ENCODE measurements at places on chromosomes 12 and 14.

DNA sequence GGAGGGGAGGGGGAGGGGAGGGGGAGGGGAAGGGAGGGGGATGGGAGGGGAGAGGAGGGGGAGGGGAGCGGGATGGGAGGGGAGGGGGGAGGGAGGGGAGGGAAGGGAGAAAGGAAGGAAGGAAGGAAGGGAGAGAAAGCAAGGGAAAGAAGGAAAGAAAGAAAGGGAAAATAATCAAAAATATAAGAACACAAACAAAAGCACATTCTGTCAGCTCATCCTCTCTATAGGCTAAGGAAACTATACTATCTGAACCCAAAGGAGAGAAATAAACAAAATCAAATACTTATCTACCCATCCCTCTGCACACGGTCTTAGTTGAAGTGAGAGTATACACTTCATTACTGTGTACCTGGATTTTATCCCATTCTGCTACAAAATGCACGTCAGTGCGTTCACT lies 26.9 kb downstream of the MANSC1 start:
- no peak for DNase-seq

DNA sequence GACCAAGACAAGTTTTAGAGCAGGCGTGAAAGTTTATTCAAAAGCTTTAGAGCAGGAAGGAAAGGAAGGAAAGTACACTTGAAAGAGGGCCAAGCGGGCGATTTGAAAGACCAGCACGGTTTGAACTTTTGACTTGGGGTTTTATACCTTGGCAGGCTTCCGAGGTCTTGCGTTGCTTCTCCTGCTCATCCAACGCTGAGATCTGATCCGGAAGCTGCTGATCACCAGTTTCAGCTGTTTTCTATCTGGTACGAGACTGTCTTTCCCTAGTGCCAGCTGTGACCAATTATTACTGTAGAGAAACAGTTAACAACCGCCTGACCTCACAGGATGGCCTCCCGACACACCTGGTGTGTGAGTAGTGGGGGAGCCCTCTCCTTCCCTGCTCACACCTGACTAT lies 20.6 kb upstream of the SNRPF start:
- DNase-seq: no peak

DNA sequence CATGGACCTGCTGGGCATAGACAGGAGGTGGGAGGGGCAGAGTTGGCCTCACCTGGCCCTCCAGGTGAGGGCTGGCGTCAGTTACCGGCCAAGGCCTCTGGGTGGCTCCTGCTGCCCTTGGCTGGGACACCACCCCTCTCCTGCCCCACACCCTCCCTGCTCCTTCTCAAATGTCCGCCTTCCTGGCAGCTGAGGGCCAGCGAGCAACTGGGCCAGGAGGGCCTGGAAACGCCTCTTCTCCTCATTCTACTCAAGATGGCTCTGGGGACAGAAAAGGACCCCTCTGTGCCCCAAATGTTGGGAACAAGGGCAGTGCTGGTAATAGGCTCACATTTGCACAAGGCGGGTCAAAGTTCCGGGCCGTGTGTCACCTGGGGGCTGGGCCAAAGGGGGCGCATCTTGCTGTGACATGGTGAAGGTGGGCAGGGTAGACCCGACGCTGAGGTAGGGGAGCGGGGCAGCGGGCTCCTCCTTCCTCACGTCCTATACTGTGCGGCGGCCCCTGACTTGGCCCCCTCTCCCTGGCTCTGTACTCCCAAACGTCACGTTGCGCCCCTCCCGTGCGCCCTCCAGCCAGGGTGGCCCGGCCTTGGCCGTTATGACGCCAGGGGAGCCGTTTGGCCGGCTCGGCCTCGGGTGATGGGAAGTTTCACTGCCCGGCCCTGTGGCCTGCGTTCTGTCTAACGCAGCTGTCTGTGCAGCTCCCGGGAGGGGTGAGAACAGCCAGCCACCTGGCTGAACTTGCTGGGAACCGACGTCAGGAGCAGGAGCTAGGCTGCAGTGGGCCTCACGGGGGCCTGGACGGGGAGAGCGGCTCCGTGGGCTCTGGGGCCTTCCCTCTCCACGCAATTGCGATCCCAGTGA lies 18.0 kb upstream of the DLK1 start:
- no peak for DNase-seq

DNA sequence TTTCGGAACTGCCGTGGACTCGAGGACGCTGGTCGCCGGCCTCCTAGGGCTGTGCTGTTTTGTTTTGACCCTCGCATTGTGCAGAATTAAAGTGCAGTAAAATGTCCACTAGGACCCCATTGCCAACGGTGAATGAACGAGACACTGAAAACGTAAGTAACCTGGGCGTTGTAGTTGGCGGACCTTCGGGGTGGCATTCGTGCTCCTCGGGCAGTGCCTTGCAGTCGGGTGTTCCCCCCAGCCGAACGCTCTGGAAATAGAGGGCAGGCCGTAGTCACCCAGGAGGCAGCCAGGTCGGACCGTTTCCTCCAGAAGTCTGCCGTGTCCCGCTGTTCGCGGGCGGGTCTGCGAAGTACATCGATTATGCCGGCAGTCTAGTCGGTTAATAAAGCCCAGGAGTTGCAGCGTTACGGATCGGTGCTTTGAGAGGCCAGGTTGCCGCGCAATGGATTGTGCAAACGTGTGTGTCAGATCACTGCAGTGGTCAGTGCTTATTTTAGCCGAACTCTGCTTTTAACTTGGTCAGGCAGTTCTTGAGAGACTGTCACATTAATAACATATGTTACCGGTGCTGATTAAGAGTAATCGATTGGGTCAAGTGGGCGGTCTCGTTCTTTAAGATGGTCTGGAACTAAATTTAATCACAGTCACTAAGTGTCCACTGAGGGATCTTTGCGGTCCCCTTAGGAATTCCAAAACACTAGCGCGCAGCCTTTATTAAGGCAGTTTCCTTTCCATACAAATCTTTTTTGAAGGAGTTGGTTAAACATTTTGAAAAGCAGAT lies 906 bp downstream of the MARK3 start:
- no peak for DNase-seq

DNA sequence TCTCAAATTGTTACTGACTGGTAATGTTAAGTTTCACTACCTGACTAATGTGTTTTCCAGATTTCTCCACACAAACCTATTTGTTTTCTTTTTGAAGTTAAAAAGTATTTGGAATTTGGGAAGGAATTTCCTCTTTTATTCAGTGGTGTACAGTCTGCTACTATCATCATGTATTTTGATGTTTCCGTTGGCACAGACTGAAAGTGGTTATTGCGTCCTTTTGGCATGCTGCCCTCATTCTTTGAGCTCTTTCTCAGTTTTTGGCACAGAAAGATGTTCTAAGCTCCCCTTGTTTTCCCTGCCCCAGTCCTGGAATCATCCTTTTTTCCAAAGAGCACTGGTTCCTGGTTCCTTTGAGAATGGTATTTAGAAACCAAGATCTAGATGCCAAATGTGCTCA lies 31.4 kb upstream of the RTRAF start:
- DNase-seq: no peak

GRCh38 chr14:93954900-93955849 lies 21.2 kb downstream of the ASB2 start:
- DNase-seq: no peak

- DNase-seq: no peak
These were observed 15.8 kb downstream of the TRIM9 start for GRCh38 chr14:51079085-51079484.

GRCh38 chr12:92417373-92417772 lies 271.7 kb upstream of the BTG1 start:
- no peak for DNase-seq

- no peak for DNase-seq
These were observed 88.4 kb downstream of the C12orf75 start for GRCh38 chr12:105418821-105419291.

DNA sequence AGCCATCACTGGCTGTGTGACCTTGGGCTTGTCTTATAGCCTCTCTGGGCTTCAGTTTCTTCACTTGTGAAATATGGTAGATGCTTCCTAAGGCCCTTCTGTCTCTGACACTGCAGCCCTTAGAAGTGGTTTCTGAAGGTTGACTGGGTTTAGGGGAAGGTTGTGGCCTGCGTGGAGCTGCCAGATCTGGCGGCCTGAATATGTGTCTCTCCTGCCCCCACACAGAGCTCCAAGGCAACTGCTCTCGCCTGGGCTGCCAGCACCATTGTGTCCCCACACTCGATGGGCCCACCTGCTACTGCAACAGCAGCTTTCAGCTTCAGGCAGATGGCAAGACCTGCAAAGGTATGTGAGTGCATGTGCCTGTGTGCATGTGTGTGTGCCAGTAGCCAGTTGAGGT lies 4.0 kb downstream of the LRP1-AS start:
- DNase-seq: no peak

All from coronary artery (tissue), 2 donors.